ENCODE measurements at places on chromosomes 6 and 20.

- DNase-seq: no peak
These were observed 95.4 kb downstream of the OGFRL1 start for GRCh38 chr6:71383901-71384489.

DNA sequence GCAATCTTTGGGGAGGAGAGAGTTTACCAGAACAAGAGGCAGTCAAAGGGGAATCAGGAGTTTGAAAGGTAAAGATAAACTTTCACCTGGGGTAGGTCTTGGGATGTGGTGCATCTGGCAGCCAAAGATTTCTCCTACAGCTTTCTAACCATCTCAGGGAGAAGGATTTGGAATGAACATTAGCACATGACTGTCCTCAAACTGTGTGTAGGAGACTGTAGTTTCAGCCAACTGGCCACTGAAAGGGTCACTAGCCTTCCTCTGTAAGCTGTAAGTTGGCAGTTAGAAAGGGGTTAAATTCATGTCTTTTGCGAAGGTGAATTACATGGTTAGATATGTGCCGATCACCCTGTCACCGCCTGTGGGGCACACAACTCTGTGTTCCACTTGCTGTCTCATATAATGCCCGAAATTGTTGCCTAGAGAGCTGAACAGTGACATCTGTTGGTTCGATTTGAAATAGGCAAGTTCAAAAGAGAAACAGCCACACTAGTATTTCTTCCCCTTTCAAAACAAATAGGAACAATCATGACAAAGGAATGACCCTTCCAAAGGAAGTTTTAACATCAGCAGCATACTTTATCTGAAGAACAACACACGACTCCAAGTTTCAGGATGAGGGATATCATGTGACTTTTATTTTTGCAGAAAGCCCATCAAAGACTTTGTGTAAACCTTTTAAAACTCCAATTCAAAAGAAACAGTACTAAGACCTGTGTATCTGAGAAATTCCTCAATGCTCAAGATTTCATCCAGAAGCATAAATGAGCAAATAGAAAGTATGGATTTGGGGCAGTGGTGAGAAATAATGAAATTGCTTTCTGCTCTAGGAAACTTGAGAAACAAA is 1.1 kb upstream of the OPN5 start:
- no peak for DNase-seq

- DNase-seq: no peak
These were observed 969.9 kb upstream of the CITED2 start for GRCh38 chr6:140344142-140344913.

DNA sequence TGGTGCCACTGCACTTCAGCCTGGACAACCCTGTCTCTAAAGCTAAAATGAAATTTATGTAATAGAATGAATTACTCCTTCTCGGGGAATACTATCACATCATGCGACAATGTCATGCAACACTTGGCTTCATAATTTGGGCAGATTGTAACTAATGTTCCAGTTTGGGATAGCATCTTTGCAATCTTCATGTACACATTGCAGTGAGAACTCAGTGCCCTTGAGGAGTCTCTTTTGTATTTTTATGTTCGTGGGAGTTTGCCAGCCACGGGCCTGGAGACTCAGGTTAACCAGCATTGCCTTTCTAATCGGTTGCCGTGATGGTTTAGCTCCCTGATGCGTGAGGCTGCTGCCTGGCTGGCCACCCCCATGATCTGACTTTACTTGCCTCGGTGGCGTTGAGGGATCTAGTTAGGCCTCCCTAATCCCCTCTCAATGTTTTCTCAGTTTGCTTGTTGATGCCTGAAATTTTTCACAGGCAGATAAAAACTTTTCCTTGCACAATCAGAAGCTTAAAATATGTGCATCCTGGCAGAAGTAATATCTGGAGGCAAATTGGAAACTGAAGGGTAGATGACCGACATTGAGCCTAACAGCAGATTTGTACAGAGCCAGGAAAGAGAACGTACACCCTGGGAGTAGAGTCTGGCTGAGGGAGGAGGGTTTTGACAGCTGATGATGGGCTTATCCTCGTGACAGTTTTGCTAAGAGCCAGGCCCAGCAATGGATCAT is 2.4 kb downstream of the GMPR start:
- DNase-seq: no peak

DNA sequence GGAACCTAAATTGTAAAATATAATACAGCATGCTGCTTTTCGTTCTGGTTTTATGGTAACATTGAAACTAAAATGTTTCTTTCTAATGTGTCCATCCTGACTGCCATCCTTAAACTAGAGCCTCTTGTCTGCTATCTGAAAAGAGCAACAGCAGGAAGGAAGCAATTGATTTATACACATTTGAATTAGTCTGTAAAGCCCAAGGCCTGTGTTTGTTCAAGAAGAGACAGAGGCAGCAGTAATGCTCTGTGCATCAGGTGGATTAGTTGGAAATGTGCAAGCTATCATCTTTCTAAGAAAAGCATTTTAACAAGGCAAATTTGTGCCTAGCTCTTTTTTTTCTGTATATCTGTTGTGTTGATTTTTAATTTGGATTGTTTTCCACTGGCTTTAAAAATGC is 128.6 kb downstream of the SCAF8 start:
- DNase-seq: no peak

DNA sequence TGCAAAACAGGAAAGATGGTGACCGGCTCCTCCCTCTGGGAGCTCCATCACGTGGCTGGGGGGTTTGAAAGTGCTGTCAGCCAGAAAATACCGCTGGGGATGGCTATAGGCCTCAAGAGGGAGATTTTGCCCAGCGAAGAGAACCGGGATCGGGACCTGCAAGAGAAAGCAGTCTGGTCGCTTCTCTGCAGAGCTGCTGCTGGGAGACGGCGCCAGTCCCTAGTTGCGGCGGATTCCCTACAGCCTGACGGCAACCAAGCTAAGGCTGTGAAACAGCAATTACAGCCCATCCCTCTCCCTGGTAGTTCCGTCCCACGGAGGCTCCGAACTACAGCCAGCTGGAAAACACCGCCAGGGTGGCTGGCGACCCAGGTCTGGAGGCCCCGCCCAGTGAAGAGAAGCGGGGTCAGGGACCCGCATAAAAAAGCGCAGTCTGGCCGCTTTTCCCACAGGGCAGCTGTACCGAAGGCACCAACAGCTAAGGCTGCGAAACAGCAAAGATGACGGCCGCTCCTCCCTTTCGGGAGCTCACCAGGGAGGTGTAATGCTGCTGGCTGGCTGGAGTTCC is 238.1 kb upstream of the IRAK1BP1 start:
- DNase-seq: no peak

DNA sequence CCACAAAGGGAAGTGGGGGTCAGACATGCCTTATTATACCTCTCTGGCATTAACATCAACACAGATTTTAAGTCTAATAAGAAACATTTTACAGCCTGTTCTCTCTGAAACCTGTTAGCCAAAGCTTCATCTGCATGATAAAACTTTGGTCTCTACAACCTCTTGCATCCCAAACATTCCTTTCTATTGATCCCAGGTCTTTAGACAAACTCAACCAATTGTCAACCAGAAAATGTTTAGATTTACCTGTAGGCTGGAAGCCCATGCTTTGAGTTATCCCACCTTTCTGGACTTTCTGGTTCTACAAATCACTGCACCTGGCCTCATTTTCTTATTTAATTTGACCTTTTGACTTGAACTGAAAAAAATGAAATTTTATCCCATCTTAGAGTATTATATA is 20.8 kb downstream of the MCM8 start:
- no peak for DNase-seq

GRCh38 chr6:154868143-154868594 is 126.9 kb upstream of the TIAM2 start:
- DNase-seq: no peak

- no peak for DNase-seq
These were observed at the start of gene FAM83B for GRCh38 chr6:54846243-54846856. Gene FAM83B, plus strand, starts transcription at chr6:54846771. Its CDS starts 23,476 bp downstream, at chr6:54870247.

GRCh38 chr6:105786890-105787655 is 299.1 kb upstream of the PRDM1 start:
- no peak for DNase-seq

GRCh38 chr20:63740627-63741353 is 1.2 kb downstream of the SLC2A4RG start:
- no peak for DNase-seq

DNA sequence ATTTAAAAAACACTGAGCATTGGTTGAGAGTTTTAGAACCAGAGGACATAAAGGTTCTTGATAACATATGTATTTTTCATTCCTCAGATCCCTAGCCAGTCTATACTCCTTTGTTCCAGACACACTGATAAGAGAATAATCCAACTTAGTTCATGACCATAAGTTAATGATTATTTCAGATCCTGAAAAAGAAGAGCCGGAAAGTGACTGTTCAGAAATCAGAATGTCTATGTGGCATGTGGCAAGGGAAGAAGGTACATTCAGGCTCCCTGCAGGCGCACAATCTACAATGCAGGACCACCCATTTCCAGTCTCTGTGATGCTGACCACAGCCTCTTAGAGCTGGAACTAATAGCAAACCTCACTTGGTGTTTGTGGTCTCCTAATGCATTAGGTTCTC is 666.7 kb upstream of the AGPAT4 start:
- no peak for DNase-seq

DNA sequence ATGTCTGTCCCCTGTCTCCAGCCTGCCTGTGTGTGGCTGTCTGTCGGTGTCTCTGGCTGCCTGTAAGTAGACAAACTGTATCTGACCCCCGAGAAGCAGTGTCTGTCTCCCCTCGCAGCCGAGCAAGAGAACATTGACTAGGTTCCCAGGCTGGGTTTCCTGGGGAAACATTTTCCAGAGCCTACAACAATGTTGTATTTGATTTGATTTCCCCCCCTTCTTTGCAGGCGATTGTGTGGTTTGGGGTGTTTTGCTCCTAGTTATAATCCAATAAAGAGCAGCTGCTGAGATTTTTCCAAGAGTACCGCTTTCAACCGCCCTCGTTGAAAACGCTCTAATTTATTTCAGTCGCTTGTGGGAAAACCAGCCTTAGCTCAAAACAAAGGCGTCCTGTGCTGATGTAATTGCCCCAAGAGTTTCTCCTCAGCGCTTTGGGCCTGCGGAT is 92.6 kb downstream of the CDC5L start:
- DNase-seq: no peak

- DNase-seq: no peak
These were observed 3.6 kb upstream of the BTN2A2 start for GRCh38 chr6:26379292-26379691.

DNA sequence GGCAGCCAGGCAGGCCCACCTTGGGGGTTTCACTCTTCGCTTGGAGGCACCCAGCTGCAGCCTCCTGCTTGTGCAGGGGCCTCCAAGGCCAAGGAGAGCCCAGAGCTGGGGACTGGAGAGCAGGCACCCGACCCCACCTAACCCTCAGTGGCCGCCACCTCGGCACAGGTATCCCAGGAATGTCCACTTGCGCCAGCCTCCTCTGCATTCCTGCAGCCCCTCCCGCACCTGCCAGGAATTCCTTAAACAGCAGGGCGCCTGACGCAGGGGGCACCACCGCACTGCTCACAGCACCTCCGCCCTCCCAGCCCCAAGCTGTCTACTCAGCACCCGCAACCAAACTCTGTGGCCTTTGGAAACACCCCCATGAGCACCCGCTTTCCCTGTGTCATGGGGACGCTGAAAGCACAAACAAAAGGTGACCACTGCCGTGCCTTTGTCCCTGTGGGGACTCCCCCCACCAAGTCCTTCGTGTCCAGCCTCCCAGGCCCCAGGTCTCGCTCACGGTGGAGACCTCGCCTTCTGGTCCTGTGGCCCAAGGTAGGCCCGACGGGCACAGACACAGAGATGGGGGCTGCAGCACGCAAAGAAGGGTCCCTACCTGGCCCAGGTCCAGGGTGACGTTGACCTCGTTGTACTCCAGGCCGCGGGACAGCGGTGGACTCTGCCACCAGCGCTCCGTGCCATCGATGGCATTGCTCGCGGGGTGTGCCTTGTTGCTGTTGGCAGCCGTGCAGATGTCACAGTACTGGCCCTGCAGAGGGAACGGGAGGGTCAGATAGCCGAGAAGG is 5.1 kb downstream of the LAMA5 start:
- no peak for DNase-seq

GRCh38 chr6:13597073-13597472 is 18.1 kb upstream of the NOL7 start:
- DNase-seq: no peak

DNA sequence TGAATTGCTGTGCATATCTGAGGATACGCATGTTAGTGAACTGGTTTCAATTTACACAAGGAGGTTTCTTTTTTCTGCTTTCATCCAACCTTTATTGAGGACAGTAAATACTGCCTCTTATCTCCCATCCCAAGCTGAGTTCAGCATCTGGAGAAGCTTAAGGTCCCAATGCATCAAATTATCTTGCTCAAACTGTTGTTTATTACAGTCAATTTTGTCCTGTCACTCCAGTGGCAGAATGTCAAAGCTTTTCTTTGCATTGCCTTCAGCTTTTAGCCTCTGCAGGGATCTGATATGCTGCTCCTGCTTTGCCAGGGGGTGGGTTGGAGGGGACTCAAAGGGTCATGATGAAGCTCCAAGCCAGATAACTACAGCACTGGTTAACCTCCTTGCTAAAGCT is 435.4 kb upstream of the SOX4 start:
- DNase-seq: no peak

DNA sequence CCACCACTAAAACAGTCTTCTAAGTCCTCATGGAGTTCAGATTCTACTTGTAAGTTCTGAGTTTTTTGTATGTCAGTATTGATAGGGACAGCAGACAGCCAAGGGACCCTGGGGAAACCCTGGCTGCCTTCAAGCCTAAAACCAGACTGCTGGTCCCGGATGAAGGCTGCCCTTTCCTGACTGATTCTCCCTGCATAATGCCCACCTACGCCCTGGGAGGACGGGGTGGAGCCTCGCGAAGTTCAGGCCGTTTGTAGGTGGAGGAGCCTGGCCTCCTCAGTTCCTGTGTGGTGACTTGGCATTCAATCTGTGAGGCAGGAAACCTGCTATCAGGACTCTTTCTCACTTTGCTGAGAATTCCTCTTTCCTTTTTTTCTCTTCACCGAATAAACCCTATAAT is 120.3 kb upstream of the LGSN start:
- DNase-seq: no peak

DNA sequence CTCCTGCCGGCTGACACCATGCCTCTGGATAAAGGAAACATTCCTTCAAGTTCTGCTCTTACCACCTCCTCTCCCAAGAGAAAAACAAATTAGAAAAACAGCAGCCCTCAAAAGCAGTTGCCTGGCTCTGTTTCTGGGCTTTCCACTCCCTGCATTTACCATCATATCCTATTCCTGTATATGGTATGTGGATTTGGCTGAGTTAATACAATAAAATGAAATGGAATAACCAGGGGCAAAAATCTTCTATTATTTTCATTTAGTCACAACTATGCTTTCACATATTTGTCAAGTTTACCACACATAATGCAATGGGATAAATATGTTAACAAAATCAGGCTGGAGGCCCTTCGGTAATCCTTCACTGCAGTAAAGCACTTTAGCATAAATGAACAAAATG is 34.3 kb downstream of the COL12A1 start:
- no peak for DNase-seq

GRCh38 chr20:22878166-22878565 is 156.9 kb upstream of the SSTR4 start:
- DNase-seq: no peak

GRCh38 chr6:100260584-100260983 is 204.1 kb downstream of the SIM1 start:
- no peak for DNase-seq

DNA sequence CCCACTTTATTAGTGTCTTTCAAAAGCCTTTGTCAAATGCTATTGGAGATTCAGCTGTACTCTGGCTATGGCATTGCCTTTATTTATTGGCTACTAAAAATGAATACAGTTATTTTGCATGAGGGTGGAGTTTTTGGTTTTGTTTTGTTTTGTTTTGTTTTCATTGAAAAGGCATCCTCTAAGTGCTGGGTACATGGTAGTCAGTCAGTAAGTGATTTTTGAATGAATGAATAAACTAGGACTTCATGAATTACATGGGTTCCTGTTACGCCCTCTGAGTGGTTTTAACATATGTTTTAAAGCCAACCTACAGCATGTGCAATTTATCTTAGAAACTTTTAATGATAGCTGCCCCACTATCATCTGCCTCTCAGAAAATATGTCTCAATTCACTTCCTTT is 38.9 kb upstream of the ENPP1 start:
- DNase-seq: no peak
